ENCODE measurements at places on chromosomes 16 and 17.
A peak's percentile ranks its signal among the peaks of the same experiment; 100 is the strongest.

DNA sequence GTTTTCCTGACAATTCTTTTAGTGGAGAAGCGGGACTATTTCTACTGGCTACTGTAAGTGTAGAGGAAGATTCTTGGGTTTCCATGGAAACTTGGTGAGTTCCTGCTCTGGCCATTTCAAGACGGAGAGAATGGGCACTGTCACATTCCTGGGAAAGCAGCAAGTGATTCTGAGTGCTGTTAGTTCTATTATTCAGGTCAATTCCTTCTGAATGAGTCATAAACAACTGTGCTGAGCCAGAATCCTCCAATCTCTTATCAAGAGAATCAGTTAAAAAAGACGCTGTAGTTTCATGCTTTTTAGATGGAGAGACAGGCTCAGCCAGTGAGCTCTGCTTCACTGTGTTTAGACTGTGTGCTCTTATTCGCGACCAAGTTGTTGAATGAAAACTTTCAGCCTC lies 19.6 kb downstream of the AKAP10 start:
- DNase-seq: peak; percentile 88

DNA sequence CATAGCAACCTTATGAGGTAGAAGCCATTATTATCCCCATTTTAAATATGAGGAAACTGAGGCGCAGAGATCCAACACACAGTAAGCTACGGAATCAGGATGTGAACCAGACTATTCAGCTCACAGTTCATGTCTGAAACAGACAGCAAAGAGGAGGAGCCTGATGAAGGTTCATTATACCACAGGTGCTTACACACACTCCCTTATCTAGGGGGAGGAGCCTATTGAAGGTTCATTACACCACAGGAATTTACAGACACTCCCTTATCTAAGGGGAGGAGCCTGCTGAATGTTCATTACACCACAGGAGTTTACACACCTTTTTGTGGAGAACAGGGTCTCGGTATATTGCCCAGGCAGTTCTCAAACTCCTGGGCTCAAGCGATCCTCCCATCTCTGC lies 21.9 kb downstream of the C16orf95 start:
- DNase-seq: no peak

- DNase-seq: no peak
Measured at GRCh38 chr17:55420067-55420775, 1.4 kb downstream of the MMD start.

- no peak for DNase-seq
Measured at GRCh38 chr17:81641825-81642489, 5.0 kb downstream of the TSPAN10 start.

GRCh38 chr16:23914946-23915530 lies 79.3 kb downstream of the PRKCB start:
- DNase-seq: no peak

Data from HFF-Myc (cell line).